ENCODE measurements at places on chromosomes 2 and 18.

DNA sequence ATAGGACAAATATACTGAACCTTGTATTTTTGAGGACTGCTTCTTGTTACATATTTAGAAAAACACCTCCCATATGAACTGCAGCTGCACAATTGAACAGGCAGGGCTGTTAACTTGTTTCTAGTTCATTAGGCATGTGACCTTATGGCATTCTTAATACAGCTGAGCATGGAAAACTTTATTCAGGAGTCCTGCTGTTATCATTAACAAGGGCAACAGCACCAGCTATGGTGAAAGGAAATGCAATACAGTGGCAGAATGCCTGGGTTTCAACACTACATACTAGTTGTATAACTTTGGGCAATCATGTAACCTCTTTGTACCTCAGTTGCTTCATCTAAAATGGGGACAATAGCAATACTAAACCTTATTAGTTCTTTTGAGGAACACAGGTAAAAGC lies 71.8 kb downstream of the GDF7 start:
- no peak for DNase-seq

DNA sequence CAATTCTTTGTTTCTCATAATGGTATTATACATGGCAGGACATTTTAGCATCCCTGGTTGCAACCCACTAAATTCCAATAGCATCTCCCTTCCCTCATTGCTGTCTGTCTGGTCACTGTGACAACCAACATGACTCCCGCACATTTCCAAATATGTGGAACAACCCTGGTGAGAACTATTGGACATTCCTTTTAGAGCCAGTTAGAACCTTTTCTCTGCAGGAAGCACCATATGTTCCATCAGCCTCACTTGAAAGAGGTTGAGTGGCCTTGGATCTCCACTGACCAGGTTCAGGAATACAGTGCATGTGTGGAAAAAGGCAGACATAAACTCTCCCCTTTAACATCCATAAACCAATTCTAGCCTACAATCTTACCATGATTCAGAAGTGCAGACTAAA lies 25.9 kb upstream of the GLS start:
- no peak for DNase-seq

- no peak for DNase-seq
Observed at GRCh38 chr2:241904791-241905710, 35.5 kb downstream of the RTP5 start.

DNA sequence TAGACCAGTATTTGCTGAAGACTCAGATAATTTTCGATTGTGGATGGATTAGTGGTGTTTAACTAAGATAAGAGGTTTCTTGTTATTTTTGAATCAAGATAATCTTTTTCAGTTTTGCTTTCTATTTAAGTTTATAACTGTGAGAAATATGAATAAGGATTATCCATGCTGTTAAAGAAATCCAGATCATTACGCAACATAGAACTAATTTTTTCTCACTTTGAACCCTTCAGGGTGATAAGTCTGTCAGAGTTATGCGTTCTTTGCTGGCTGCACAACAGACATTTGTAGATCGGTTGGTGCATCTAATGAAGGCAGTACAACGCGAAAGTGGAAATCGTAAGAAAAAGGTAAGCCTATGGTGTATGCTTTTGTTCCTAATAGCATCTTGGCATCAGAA lies 74.1 kb downstream of the PIK3C3 start:
- no peak for DNase-seq

DNA sequence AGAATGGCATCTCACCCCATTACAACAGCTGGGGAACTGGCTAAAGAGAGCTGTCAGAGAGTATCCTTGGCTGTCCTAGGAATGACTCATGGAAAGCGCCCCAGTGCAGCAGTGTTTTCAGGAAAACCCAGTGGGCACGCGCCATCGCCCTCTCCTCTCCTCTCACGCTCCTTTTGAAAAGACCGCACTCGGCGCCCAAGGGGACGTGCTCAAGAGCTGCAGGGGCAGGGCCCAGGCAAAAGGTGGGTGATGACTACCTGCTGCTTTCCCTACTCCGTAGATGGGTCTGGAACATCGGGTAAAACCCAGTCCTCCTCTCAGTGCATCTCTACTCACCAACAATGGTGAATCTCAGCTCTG lies 68.1 kb downstream of the EMILIN2 start:
- DNase-seq = no peak

- no peak for DNase-seq
Observed at GRCh38 chr2:160394153-160394552, 99.5 kb downstream of the RBMS1 start.

GRCh38 chr2:8645176-8645831 lies 36.6 kb upstream of the ID2 start:
- no peak for DNase-seq

DNA sequence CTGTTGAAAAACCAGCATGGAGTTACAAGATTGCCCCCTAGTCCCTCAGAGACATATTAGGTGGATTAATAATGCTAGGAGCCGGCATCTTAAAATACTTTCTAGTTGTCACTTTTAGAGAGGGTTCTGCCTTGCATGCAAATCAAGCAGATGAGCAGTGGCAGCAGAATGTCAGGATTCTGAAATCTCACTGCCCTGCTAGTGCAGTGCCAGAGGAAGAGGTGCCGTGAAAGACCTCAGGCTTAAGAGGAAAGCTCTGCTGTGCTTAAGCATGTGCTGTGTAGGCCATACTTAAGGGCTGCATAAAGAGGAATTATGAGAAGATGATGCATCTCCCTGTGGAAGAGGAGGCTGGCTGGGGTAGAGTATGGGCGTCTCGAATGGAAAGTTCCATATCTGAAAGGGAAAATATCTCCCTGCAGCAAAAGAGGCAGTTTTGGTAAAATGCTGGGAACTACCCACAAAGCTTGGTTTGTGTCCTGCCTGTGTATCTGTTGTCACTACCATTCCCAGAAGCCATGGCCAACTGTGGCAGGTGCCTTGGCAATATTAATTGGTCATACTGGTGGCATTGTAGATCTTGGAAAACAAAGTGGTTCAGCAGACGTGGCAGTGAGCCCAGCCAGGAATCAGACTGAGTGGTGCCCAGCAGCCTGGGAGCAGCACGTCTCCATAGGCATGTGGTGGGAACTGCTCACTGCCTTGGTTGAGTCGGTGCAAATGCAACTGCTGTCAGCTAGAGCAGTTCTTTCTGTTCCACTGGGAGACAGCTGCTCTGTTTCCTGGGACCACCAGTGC lies 131.9 kb downstream of the EVA1A start:
- DNase-seq = no peak

DNA sequence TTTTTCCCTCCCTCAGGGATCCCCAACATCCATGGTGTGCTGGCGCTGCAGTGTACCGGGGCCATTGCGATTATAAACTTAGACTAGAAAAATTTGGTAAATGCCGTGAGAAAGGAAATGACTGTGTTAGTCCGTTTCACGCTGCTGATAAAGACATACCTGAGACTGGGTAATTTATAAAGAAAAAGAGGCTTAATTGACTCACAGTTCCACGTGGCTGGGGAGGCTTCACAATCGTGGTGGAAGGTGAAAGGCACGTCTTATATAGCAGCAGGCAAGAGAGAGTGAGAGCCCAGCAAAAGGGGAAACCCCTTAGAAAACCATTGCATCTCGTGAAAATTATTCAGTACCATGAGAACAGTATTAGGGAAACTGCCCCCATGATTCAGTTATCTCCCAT lies 44.3 kb downstream of the NTSR2 start:
- DNase-seq = no peak

DNA sequence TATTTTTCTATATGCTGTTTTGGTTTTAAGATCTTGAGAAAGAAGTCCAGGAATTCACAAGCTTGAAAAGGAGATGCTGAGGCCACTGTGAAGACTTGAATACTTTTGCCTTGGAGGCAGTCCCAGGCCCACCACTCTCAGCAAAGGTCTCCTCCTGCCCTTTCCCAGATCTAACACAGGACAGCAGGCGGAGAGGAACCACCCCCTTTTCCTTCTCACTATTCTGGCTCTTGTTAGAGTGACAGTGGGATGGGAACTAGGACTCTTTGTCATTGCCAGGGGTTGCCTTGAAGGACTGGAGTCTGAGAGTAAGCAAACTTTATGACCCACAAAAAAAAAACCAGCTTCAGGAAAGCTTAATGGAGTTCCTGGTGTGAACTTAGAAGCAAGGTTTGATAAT lies 54.7 kb downstream of the E2F6 start:
- no peak for DNase-seq

DNA sequence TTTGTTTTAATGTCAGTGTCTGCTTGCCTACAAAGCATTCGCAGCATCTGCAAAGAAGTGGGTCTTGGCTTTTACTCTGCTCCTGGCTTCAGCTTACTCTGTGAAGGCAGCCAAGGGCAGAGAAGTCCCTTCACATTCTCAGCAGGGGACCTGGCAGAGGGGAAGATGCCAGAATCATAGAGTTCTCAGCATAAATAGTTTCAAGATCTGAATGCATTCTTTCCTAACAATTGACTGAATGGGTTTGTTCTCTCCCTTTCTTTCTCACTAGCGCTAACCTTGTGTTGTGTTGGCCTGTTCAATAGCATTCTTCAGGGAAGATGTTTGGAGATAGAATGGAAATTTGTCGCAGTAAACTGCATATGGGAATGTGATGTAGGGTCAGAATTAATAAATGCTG lies 106.9 kb downstream of the FARSB start:
- peak; percentile 65 for DNase-seq

- no peak for DNase-seq
Observed at GRCh38 chr2:7270011-7270431, 352.8 kb downstream of the RNF144A start.

DNA sequence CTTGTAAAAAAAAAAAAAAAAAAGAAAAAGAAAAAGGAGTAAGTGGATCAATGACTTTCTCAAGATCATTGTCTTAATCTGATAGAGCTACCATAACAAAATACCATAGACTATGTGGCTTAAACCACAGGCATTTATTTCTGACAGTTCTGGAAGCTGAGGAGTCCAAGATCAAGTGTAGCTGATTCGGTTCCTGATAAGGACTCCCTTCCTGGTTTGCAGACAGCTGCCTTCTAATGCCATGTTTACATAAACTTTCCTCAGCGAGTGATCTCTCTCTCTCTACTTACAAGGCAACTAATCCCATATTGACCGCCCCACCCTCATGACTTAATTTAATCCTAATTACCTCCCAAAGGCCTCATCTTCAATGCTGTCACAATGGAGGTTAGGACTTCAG lies 36.5 kb upstream of the SIX2 start:
- DNase-seq = no peak

DNA sequence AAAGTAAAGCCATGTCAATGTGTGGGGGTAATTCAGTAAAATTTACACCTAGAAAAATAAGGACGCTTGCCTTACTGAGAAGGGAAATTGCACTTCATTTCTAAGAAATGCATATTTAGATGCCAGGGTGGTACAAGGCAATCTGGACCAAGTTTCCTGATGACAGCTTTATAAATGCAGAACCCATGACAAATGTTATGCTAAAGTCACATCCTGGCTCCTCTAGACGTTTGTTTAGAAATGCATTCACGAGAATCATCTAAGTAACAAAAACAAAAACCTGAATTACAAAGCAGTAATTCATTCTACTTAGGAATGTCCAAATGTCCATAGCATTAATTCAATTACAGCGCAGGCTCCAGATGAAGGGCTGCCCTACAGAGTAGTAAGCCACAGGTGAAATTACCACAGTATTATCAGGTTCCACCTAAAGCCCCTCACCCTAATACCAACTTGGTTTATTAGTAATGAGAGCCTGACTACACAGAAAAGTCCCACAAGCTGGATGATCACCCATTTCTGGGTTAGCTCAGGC lies 49.8 kb downstream of the REV1 start:
- DNase-seq = no peak

- no peak for DNase-seq
Observed at GRCh38 chr18:62837011-62837410, 121.7 kb downstream of the PHLPP1 start.

DNA sequence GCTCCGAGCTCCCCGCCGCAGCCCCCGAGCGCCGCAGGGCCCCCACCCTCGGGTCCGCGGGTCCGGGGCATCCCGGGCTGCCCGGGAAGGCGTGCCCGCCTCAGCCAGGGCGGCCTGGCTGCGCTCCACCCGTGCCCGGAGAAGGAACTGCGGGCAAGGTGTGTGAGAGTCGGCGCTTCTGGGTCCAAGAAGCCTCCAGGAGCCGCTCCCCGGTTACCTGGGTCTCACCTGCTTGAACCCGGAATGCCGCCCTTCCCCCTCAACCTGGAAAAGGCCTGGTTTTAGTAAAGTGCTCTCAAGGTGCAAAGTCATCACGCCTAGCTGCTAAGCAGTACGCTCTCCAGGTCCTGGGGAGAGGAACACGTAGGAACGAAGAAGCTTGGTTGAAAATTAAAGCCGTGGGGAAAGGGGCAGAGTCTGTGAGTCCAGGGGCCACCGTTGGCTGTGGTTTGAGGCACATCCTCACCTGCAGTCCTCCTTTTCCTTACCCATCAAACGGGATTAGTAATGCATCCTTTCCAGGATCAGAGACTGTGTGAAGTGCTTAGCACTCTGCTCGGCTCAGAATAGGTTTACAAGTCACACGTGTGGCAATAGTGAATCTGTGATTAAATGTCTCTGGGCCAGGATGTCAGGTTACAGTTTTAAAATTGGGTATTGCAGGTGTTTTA lies 1.2 kb downstream of the ASAP2 start:
- DNase-seq = no peak

- DNase-seq = no peak
Observed at GRCh38 chr2:147181351-147182029, 663.3 kb upstream of the ACVR2A start.

DNA sequence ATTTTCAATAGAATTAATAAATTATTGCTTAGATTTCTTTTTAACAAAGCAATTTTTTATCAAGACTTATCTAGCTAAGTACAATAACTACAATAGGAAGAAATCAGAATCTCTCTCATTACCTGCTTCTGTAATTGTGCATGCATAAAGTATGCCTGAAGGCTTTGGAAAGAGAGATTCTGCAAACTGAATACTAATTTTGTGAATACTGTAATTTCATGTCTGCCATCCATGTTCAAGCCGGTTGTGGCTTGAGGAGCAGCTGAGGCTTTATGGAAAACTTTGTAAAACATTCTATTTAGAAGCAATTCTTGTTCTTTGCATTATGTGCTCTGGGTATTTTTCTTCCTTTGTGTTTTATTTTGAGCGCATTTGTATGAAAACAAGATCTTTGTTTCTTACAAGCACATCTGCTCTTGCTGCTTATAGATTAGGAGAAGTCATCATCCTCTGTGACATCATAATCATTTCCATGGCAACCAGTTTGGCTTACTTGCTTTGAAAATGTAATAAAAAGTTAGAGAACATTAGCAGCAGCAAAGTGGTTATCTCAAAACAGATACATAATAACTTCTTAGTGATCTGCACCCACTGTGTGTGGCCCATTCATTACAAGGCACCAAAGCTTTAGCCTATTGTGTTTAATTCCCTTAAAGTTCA lies 16.0 kb upstream of the IKZF2 start:
- no peak for DNase-seq

GRCh38 chr2:4507661-4508060 lies 804.3 kb downstream of the DCDC2C start:
- no peak for DNase-seq

GRCh38 chr18:67154979-67155378 lies 361.5 kb downstream of the DSEL start:
- no peak for DNase-seq

Data from neuronal stem cell (in vitro differentiated cells).